ENCODE measurements at places on chromosomes 1 and 21.

GRCh38 chr1:200968469-200969410 is 54.8 kb downstream of the KIF21B start:
- DNase-seq = no peak

GRCh38 chr1:26094677-26095383 is 16.8 kb upstream of the PDIK1L start:
- DNase-seq = no peak

DNA sequence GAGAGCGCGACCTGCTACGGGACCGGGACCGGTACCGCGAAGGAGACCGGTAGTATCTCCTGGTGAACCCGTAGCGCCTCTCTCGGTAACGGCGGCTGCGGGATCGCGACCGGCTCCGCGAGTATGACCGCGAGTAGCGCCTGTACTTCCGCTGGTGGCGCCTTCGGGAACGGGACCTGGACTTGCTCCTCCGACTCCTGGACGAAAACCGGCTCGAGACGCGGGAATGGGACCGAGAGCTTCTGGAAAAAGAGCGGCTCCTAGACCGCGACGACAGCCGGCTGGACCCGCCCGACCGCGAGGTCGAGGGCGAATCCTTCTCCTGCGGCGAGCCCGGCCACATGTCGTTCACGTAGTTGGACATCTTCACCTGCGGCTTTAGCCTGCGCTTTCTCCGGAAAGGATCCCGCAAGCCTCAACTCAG is 642 bp downstream of the RSRP1 start:
- DNase-seq = peak; percentile 46

- DNase-seq = no peak
These were observed 293.9 kb upstream of the PROX1 start for GRCh38 chr1:213693864-213694263.

DNA sequence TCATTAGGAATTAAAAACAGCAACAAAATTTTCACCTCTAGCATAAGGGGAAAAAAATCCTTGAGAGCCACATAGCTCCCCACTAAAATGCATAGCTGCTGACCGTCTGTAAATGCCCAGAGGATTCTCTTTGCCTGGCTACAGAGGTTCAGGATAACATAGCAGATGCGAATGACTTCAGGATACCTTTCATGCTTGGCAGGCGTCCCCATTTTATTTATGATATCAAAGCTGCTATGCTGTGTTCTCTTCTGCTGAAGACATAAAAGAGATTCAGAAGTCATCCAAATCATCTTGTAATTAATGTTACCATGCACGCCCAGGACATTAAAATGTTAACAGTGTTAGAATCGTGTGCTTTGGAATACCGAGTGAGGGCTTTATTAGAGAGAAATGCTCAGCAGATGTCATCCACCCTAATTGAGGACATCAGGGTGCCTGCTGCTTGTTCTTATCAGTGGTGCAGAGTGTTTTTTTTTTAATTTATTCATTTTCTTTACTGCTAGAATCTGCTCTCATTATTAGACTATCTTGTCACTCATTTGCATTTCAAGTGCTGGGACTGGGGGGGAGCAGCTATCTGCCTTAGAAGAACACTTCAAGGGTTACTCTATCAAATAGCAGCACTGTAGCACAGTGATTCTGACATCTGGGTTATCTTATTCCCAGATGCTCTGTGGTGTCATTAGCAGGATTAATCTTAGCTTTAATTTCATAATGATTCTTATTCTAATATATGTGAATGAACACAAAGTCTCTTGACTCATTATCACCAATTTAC is 139.5 kb downstream of the ZNF326 start:
- no peak for DNase-seq

- no peak for DNase-seq
These were observed 31.8 kb downstream of the KCNK2 start for GRCh38 chr1:215114154-215114933.
